ENCODE measurements at places on chromosomes 3 and 15. TPM values are rescaled to one million over a fixed set of nuclear protein-coding genes. Genes with fewer than 3 reads are reported as not detected.

TBC1D23 gene
- total RNA-seq: 35.3 TPM

RPL29 gene
- 462 TPM for total RNA-seq

CLRN1 gene
- total RNA-seq: not detected

FAM81A gene
- 2.8 TPM for total RNA-seq

TMEM45A gene
- 48.5 TPM for total RNA-seq

TMOD2 gene
- 4.3 TPM for total RNA-seq

UROC1 gene
- not detected for total RNA-seq

KCNAB1 gene
- total RNA-seq: not detected

CYP19A1 gene
- not detected for total RNA-seq

PRSS50 gene
- not detected for total RNA-seq

SH3BP5 gene
- total RNA-seq: 10.4 TPM

ZNF80 gene
- not detected for total RNA-seq

GJD2 gene
- not detected for total RNA-seq

DMXL2 gene
- 26.4 TPM for total RNA-seq

KAT2B gene
- total RNA-seq: 11.2 TPM

GHRL gene
- total RNA-seq: 0.21 TPM

IQCF5 gene
- total RNA-seq: not detected

POLQ gene
- total RNA-seq: 9.1 TPM

FES gene
- total RNA-seq: 0.16 TPM

ACKR2 gene
- not detected for total RNA-seq

KY gene
- not detected for total RNA-seq

ABI3BP gene
- 0.05 TPM for total RNA-seq

GOLGA8M gene
- total RNA-seq: 1.6 TPM

All from SJSA1 (cell line).